GM12878 (cell line): ENCODE measurements at places on chromosomes 2 and 18. TPM values are rescaled to one million over a fixed set of nuclear protein-coding genes. Genes with fewer than 3 reads are reported as not detected.

DSG3 gene
- 0.24 and 0.31 TPM in 2 replicates for total RNA-seq

GRCh38 chr2:67240507-67240906 is 156.6 kb upstream of the ETAA1 start:
- DNase-seq, result no peak

LYG2 gene
- not detected in 2 replicates for total RNA-seq

- DNase-seq, result no peak
Measured at GRCh38 chr2:158825021-158825420, 29.9 kb downstream of the DAPL1 start.

DNA sequence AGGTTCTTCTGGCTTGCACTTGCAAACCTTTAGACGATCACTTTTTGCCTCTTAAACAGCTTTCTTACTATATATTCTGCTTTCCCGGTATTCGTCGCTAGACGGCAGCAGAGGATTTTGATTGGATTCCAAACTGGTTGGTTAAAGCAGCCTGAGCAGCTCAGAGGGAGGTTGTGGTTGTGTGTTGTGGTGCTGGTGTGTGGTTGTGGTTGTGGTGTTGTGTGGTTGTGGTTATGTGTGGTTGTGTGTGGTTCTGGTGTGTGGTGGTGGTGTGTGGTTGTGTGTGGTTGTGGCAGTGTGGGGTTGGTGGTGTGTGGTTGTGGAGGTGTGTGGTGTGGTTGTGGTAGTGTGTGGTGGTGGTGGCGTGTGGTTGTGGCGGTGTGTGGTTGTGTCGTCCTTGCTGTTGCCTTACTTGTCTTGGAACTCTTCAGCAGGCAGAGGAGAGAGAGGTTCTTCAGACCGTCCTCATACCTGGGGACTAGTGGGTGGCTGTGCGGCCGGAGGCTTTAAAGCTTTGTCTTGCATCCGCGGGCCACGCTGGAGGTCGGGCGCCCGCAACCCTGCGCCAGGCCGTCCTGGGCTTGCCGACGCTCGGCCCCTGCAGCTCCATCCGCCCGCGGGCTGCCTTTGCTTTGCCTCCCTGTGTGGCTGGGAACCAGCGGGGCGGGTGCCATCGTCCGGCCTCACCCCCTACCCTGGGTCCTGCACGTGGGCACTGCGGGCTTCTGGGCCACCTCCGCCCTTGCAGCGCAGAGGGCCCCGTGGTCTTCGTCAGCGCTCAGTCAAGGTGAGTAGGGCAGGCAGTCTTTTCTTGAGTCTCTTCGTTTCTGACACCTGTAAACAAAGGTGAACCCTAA is 190.8 kb downstream of the ARHGAP28 start:
- no peak for DNase-seq

DNA sequence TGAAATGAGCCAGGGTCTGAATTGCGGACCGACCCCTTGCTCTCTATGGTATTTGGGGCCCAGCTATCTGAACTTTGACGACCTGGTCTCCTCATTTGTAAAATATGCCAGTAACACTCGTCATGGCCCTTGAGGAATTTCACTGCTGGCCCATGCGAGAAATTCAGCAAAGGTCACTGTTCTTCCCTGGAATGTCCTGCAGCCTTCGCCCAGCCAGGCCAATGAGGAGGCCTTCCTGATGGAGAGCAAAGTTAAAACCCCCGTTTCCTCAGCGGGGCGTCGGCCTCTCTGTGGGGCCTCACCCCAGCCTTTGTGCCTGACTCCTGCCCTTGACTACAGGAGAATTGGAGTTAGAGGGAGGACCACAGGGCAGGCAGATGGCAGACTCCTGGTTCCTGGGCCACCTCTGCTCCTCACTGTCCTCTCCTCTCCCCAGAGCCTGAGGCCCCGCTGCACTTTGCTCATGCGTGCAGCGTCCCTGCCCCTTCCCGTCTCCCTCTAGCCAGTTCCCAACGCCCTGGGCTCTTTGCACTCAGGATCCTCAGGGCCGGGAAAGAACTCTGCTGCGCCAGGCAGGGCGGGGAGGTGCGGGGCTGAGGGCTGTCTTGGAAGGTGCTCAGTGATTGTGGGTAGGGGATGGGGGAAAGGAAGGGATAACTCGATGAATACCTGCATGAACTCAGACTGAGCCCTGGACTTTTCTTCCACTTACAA is 257.0 kb upstream of the RAB6C start:
- no peak for DNase-seq

DNA sequence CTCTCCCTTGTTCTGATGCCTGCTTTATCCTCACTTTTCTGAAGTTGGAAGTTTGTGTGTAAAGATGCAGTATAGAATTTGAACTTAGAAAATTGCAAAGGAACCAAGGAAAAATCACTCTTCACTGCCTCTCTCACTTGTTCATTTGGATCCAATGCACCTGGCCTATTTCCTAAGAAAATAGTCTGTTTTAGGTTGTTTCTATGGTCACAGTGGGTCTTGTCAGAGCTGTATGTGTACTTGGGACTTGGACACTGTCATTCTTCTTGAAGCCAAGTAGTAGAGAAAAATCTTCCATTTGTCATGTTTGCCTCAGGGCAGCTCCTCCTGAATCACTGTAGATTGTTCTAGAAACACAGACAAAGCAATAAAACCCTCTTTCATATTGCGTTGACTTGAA is 80.3 kb upstream of the SESTD1 start:
- DNase-seq, result no peak
